Bone marrow (tissue), 2 donors: ENCODE measurements at places on chromosomes 16 and 17.

DNA sequence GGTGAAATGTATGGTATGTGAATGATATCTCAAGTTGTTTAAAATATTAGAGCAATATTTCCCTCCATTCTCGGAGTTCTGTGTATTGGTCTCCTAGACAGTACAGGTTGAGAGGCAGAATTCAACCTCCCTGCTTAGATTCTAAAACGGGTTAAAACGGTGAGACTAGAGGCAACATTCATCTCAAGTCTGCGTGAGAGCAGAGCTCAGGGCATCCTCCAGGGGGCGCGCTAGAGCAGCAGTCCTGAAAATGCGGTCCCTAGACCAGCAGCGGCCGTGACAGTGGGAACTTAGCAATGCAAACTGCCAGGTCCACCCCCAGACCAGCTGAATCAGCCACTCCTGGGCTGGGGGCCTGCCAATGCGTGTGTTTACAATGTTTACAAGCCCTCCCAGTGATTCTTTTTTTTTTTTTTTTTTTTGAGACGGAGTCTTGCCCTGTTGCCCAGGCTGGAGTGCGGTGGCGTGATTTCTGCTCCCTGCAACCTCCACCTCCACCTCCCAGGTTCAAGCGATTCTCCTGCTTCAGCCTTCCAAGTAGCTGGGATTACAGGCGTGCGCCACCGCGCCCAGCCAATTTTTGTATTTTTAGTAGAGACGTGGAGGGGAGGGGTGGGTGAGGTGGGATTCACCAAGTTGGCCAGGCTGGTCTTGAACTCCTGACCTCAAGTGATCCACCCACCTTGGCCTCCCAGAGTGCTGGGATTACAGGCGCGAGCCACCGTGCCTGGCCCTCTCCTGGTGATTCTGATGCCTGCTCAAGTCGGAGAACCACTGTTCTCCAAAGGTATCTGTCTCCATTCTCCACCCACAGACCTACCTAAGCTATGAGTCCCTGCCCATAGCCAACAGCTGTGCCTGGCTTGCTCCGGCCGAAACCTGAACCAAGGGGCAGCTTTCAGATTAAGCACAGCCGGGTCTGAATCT lies 24.2 kb downstream of the KLHL36 start:
- peak; percentile 51 for DNase-seq

GRCh38 chr16:78800523-78800922 lies 701.1 kb downstream of the WWOX start:
- no peak for DNase-seq

DNA sequence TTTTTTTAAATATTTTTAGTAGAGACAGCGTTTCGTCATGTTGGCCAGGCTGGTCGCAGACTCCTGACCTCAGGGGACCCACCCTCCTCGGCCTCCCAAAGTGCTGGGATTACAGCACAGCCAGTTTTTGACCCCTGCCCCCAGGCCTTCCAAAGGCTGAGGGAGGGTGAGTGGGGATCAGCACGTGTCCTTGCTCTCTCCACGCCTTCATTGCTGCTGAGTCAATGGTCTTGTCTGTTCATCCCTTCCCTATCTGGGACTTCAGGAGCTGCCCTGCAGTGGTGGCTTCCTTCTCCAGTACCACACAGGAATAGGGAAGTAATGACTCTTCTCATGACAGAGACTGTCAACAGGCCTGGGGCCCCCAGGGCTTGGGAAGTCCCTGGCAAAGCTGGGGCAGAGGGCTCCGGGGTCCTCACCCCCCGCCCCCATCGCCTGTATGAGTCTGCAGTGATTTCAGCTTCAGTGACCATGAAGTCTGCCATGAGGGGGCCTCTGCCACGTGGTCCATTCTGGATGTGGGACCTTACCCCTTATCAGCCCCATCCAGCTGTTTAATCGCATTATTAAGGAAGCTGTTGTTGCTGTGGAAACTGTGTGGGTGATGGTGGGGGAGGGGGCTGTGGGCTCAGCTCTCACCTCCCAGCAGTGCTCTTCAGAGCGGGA lies 6.1 kb downstream of the ABCC3 start:
- DNase-seq: no peak

DNA sequence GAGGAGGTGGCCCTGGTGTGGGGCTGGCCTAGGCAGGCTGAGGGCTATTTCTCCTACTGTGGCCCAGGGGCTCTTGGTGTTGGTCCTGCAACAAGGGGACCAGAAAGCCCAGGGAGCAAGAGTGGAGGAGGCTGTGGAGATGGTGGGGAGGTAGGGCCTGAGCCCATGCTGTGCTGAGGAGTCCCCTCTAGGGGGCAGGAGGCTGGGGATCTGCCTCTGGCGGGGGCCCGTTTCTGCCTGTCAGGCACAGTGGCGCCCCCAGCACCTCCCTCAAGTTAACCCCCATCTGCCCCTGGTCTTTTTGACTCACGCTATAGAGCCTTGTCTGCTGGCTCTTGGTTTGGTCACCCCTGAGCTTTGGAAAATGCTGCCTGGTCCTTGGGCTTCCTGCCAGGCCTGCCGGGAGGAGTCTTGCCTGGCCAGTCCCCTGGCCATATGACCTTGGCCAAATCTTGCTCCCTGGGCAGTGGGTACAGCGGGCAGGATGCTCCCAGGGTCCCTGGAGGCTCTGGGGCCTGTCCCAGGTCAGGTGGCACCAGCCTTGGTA lies 5.9 kb downstream of the BAIAP2 start:
- DNase-seq: no peak

DNA sequence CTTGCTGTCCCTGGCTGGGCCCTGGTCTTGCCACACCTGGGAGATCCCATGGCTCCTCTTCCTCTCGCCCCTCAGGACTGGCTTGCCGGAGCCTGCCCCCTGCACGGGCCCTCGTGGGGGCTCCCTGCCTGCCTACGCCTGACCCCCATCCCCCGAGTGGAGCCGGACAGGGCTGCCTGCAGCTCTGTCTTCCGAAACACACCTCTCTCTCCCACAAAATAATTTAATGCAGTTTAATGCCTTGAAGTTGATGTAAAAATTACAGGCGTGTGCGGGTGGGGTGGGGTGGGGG lies 22.4 kb upstream of the SLC38A10 start:
- no peak for DNase-seq

DNA sequence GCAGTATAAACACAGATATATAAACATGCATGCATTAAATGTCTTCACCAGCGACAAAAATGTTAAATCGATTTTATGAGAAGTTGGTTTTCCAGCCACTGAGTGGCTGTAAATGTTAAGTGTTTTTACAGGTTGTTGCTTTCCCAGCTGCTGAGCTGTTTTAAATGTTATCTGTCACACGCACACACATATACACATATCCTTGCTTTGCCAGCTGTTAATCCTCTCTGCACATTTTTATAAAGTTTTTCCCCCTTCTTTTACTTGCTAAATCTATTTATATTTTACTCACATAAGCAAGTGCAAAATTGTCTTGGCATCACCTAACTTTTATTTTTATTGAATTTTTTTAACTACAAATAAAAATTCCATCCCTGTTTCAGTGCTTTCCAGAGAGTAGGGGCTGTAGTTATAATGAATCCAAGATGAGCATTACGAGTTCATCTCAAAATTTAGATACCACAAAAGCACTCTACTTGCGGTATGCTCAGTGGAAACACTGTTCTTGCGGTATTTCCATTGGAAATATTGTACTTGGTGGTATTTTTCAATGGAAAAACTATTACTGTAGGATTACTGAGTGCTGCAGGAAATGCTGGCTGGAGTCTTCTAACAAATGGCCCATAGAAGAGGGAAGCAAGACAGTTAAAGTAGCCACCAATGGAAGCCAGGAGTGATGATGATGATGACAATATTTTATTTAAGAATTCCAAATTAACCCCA lies 124.9 kb upstream of the KCNJ16 start:
- no peak for DNase-seq

DNA sequence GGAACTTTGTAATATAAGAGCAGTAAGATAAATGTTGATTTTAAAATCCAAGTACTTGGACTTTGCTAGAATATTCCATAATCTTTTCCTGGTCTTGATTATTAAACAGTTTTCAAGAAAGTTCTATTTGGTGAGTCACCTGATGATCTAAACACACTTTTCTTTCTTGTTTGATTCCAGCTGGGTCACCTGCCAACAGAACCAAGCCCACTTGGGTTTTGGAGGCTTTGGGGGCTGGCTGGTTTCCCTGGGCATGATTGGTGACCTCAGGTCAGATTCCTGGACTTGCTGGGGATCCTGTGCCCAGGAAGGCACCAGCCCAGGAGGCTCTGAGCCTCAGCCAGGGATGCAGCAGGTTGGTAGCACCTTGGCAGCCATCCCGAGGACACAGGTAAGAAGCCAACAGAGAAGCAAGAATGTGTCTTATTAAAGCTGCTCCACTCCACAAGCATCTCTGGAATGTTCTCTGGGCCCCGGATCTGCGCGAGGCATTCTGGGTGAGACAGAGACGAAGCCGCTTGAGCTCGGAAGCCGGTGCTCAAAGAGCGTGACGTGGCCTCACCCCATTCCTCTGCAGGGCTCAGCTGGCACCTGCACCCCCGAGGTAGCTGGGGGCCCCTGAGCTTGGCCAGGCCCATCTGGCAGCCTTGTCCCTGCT lies 3.1 kb upstream of the TEX19 start:
- DNase-seq: no peak
